Left renal pelvis (tissue), 4 donors: ENCODE measurements at places on chromosomes 4 and X. TPM values are rescaled to one million over a fixed set of nuclear protein-coding genes. Genes with fewer than 3 reads are reported as not detected.

DNA sequence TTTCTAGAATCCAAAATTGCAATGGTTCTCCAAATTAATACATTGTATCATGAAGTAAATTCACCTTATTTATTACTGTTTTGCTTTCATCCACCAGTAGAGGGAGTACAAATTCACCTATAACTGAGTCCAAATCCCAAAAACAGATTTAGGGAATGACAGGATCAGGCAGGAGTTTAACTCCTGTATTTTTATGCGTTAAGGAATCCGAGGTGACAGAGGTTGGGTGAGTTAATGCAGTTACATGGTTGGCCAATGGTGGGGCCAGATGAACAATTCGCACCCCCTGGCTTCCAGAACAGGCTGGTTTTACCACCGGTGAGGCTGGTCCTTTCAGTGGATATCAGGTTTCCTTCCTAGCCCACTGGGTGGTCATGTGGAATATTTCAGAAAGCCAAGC is 82.4 kb downstream of the MTNR1A start:
- no peak for DNase-seq

DNA sequence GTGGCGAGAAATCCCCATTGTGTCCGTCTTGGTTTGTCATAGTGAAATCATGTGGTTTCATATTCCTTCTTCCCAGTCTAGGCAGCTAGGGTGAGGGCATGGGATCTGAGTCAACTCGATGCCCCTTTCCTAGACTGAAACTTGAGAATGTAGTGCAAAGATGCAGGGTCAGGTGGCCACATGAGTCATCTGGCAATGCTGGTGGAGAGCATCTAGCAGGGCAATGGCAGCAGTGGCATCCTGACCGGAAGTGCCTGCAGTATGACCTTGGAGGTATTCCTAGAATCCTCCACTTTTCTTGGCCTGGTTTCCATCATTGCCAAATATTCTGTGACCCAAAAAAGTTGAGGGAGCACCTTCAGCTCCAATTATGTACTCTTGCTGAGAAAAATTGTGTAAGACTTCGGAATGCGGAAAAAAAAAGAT is 39.1 kb upstream of the TMEM184C start:
- DNase-seq: no peak

DNA sequence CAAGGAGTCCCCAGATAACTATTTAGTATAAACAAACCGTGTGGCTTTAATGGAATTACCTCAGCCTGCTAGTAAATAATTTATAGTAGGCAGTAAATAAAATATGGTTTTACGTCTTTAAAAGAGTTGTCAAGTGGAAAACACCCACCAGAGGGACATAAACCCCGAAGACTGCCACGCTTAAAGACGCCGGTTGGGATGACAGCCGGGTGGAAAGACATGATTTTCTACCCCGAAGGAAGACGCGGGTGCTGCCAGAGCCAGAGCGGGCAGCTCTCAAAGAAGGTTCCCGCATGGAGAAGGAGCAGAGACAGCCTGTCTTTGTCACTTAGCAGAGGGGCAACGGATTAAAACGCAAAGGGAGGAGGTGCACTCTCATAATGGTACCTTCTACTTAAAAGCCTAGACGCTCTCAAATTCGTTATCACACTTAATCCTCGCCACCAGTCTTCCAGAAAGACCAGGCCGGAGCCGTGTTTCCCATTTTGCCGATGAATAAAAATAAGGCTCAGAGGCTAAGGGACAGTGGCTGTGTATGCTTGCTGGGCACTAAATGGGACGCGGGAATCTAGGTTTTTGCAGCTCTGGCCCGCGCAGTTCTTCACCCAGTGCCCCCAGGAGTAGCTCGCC is 140.5 kb upstream of the ZIC3 start:
- DNase-seq: no peak

- no peak for DNase-seq
These were observed 84.2 kb downstream of the CNOT6L start for GRCh38 chr4:77734928-77735327.

GRCh38 chr4:106444557-106444956 is 76.0 kb upstream of the GIMD1 start:
- DNase-seq: no peak

DNA sequence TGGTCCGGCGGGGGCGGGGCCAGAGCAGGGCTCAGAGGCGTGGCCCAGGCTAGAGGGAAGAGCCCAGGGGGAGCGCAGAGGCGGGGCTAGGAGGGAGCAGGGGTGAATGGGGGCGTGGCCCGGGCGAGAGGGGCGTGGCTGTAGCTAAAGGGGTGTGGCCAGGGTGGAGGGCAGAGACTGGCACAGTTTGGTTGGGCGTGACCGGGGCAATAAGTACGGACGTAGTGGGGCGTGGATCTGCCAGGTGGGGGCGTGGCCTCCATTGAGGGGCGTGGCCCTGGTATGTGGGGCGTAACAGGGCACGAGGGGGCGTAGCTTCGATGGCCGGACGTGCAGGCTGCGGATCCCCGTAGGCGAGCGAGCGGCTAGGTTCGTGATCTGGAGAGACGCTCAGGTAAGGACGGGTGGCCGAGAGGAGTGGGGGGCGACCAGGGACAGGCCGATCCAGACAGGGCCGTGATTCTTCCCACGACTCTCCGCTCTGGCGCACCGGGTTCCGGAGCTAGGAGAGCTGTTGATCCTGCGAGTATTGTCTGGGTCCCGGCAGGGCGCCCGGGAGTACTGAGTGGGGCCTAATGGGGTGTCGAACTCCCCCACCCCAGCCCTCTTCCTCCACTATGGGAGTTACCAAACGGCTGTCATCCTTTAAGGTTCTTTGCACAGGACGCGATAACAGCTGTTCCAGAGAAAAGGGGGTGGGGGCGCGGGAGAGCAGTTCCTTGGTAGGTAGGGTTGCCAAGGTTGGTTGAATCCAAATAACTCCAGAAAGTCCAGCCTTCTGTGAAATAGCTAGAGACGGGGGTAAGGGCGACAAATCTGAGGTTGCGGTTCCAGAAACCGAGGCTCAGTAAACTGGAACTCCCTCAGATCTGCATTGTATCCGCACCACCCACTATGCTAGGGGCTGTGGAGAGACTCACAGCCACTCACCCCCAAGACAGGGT is at the start of gene CA5B:
Gene CA5B (plus strand): TSS at position 312 of the 944 bp plus-strand sequence. CDS start 11,754 bp downstream, outside the sequence.
- DNase-seq: peak; percentile 47

- no peak for DNase-seq
These were observed 57.7 kb downstream of the NAT8L start for GRCh38 chr4:2116687-2117400.

DNA sequence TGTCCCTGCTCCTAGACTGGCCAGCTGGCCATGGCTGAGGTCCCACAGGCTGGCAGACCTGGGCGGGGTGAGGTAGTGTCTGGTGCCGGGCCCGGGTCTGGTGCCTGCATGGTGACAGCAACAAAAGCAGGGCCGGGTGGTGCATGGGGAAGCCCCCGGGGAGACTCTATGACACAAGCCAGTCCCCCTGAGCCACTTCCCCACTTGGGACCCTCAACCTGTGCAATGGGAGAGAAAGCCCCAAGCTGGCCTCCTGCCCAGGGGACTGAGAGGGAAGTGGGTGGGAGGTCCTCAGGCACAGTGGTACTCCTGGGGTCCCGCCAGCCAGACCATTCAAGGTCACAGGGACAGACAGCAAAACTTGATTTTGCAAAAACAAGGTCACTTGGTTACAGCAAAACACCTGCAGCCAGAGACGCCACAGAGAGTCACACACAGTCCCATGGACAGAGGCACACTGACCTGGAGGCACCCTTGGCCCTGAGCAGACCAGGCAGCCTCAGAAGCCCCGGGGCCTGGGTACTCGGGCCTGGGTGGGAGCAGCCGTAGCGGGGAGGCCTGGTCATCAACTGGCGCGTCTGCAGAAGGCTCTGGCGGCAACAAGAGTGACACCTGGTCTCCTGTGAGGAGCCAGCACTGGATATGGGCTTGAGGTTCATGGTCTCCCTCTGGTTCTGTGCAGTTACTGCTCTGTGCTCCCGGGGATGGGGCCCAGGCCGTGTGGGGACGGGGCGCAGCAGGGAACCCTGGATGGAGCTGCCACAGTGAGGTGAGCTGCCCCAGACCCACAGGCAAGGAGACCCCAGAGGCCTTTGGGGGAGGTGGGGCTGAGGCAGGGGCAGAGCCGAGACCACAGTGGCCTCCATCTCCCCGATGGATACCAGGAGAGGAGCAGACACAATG is 60.6 kb downstream of the HTRA3 start:
- no peak for DNase-seq

Gene MAPK10
- 49.3 TPM for polyA plus RNA-seq

- DNase-seq: no peak
These were observed 64.6 kb upstream of the PAGE1 start for GRCh38 chrX:49760290-49760890.

GRCh38 chrX:129093706-129094105 is 429.6 kb downstream of the SMARCA1 start:
- DNase-seq: no peak

Gene GRIA2
- polyA plus RNA-seq: 1.7 TPM

DNA sequence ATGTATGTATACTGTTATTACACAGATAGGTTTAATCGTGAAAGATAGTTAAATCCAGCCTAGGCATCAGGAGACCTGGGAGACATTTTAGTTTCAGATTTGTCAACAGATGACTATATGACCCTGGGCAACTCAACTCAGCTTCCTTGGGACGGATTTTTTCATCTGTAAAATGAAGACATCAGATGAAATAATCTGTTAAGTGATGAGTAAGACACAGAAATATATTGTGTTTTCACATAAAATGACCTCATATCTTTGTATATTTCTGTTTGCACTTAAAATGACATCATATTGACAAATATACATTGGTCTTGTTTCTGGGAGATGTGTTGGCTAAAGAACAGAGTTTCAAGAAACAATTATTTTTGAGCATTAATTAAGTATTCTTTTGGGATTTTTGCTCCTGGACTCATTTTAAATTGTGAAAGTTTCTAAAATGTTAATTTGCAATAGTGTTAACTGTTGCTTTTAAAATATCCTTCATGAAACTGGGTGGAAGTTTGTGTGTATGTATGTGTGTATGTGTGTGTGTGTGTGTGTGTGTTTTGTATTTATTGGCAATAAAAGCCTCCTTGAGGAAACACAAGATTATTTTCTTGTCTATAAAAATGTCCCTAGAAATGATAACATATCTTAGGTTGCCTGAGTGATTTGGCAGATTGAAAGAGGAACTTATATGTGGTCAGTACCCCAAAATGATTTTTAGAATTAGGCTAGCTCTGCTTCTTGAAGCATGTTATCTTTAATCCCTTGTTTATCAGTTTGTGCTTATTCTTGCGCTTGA is 29.1 kb upstream of the MMAA start:
- DNase-seq: no peak

DNA sequence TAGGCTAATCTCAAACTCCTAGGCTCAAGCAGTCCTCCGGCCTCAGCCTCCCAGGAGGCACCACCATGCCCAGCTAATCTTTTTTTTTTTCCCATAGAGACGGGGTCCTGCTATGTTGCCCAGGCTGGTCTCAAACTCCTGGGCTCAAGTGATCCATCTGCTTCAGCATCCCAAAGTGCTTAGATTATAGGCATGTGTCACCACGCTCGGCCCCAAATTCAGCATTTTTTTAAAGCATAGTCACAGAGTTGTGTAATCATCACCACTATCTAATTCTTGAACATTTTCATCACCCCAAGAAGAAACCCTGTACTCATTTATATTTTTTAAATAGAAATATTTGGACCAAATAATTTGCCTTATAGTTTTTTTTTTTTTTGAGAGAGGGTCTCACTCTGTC is 10.3 kb downstream of the CENPI start:
- DNase-seq: no peak

GRCh38 chr4:143375326-143376073 is 38.8 kb downstream of the GAB1 start:
- no peak for DNase-seq

DNA sequence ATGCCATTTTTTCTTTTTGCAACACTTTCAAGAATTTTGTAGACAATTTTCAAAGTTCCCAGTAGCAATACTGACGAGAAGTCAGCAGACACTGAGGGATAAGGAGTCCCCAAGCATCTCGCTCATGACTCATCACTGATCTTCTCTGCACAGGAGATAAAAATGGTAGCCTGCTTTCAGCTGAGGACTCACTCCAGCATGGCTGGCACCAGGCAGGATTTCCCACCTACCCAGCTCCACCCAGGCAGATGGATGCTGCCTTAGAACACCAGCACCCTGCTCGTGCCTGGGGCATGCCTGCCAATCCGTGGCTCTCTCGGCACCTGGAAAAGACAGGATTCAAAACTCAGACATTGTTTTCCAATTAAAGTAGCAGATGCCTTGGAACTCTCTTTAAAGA is 24.9 kb downstream of the JAKMIP1 start:
- DNase-seq: no peak
